ENCODE measurements at places on chromosomes 2 and 18. TPM values are rescaled to one million over a fixed set of nuclear protein-coding genes. Genes with fewer than 3 reads are reported as not detected.

The POTEC gene
- not detected for total RNA-seq

The TXNL1 gene
- 122 TPM for total RNA-seq

The EMX1 gene
- not detected for total RNA-seq

GRCh38 chr2:39059366-39059952 is 61.4 kb downstream of the SOS1 start:
- no peak for DNase-seq

The KLHL29 gene
- total RNA-seq: 1.1 TPM

The GALNT14 gene
- 0.98 TPM for total RNA-seq

GRCh38 chr18:2827061-2827460 is 19.7 kb upstream of the EMILIN2 start:
- no peak for DNase-seq

DNA sequence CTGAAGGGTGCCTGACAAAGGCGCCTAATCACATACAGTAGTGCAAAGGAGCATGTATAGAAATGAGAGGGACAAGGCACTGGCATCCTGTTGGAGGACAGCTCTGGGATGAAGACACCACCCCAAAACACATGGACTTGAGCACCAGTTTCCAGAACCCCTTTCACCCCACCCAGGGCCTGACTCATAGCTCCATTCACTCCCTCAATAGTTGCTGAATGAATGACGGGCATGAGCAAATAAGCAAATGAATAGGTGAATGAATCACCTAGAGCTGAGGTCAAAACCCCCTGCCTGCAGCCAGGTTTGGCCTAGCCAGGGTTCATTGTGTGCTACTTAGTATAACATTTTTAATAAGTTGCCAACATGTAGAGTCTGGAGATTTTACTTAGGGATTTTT is 66.3 kb downstream of the NRP2 start:
- no peak for DNase-seq

- no peak for DNase-seq
Measured at GRCh38 chr2:181655519-181655918, 1.4 kb downstream of the CERKL start.

GRCh38 chr2:234816491-234816890 is 135.3 kb upstream of the SH3BP4 start:
- DNase-seq: no peak

- no peak for DNase-seq
Measured at GRCh38 chr2:180463608-180464007, 456.5 kb upstream of the CWC22 start.

DNA sequence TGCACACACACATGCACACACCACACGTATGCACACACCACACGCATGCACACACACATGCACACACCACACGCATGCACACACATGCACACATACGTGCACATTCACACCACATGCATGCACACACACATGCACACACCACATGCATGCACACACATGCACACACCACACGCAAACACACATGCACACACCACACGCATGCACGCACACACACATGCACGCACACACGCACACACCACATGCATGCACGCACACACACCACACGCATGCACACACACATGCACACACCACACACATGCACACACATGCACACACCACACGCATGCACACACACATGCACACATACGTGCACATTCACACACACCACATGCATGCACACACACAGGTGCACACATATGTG is 169.8 kb upstream of the SALL3 start:
- DNase-seq: no peak

The SERPINB12 gene
- not detected for total RNA-seq

The ANKRD23 gene
- total RNA-seq: 2.9 TPM

DNA sequence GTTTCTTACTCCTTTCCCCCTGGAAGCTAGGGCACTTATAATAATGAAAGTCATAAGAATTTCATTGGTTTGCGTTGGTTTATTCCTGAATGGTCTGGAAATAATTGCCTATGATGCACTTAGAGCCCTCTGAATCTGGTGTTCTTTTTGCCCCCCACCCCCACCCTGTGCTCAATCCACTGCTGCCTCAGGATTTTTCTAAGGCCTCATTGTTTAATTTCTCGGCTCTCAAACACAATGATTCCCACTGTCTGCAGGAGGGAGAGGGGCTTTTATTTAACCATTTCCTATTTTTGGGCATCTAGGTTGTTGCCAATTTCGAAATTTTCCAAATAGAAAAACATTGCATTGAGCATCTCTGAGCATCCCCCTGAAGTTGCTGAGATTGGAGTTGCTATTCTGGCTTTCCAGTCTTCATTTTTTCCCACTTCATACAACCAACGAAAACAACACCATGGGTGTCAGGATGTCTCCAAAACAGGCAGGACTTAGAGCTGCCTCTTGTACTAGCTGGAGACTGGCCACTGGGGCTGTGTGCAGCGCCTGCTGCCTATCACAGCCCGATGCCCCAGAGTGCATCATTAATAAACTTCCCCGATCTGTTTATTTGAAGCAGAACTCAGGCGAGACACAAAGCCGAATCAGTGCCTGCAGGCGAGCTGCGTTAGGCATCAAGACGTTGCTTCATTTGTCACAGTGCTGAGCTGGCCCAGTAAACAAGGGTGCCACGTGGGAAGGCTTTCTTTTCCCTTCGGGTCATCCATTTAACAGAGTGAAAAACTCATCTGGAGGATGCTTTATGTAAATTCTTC is 1.8 kb upstream of the PCARE start:
- DNase-seq: no peak

GRCh38 chr2:155256803-155257202 is 558.3 kb downstream of the KCNJ3 start:
- no peak for DNase-seq

The CGREF1 gene
- total RNA-seq: 2.7 TPM

The RTP5 gene
- total RNA-seq: 0.13 TPM

The PARD3B gene
- total RNA-seq: 0.48 TPM

DNA sequence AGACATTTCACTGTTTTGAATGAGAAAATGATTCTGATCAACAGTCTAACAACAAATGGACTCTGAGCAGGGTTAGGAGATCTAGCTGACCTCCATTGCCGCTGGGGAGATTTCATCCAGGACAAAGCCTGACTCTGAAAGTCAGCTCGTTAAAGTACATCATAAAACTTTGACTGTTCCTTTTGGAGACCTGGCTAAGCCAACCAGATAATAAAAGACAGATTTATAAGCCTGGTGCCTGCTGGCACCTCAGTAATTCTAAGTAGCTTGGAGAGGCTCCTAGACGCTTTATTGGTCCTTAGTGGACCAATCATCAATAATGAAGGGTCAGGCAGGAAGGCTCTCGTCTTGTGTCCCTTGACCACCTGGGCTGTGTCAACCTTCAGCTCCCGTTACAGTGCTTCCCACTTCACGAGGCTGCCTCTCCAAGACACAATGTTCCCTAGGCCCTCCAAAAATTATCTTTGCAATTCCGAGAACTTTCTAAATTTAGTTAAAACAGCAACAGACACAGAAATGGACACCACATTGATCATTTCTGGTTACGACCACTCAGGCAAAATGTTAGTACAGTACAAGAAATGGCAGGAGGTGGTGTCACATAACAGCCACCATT is 47.9 kb upstream of the PMAIP1 start:
- DNase-seq: no peak

The CIB4 gene
- total RNA-seq: not detected

The ANO7 gene
- 0.60 TPM for total RNA-seq

The CACNB4 gene
- 0.05 TPM for total RNA-seq

The CUL3 gene
- total RNA-seq: 88.8 TPM

The TMEM198 gene
- 4.8 TPM for total RNA-seq

DNA sequence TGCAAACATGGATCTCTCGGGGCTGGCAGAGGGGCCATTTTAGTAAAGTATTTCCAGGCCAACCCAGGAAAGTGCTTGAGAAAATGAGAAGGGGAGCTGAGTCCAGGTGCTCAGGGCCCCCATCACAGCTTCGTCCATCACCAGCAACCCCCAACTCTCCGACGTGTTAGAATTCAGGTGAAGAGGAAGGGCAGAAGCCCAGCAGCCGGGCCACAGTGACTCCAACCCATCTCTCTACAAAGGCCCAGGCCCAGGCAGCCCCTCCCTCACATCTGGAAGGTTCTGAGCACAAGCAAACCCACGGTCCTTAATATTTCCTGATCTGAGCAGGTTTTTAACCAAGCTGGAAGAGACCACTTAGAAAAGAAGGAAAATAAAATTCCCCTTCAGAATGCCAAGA is 34.7 kb upstream of the COL6A3 start:
- no peak for DNase-seq

DNA sequence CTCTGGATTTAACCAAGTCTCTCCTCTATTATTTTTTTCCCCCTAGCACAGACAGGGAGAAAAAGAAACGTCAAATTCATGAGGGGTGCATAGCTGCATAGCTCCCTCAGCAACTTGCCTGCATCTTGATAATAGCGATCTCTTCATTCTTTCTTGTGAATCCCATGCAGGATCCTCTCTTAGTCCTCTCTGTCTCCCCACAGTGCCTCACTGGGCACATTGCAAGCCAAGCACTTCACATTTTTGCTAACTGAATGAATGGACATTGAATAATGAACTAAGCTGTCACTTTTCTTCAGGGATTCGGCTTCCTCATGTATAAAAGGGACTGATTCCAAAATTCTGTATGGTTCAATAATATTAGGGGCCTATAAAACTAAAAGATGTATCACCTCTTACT is 2.9 kb upstream of the EPB41L3 start:
- no peak for DNase-seq

DNA sequence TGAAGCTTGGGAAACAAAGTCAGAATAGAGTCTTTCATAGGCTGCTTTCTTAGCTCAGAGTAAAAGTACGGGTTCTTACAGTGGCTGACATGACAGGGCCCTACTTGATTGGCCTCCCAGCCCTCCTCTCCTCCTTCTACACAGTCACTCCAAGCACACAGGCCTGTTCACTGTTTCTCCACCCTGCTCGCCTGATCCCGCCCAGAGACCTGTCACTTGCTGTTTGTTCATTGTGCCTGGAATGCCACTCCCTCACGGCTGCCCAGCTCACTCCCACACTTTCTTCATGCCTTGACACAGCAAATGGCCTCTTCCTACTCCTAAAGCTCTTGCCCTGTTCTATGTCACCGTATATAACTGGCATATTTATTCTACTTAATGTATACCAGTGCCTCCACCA is 104.8 kb downstream of the MAP4K4 start:
- DNase-seq: no peak

The ACTG2 gene
- total RNA-seq: 0.63 TPM

GRCh38 chr2:26853751-26854150 is 5.8 kb downstream of the DPYSL5 start:
- no peak for DNase-seq

GRCh38 chr2:1681323-1682180 is 62.8 kb downstream of the PXDN start:
- DNase-seq: no peak
